ENCODE measurements at places on chromosomes 2 and 18.

DNA sequence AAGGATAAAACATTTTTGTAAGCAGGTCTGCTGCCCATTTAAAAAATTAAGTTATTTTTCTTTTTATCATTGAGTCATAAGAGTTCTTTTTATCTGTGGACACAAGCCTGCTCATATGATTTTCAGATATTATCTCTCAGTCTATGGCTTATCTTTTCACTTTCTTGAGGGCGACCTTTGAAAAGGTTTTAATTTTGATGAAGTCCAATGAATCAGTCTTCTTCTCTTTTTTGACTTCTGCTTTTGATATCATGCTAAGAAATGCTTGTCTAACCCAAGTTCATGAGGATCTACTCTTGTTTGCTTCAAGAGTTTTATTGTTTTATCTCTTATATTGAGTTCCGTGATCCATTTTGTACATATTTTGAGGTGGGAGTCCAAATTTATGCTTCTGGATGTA lies 36.5 kb downstream of the PSMD14 start:
- H3K4me3 ChIP-seq, result no peak overlapping the region
- H3K27me3 ChIP-seq, result no peaks in the 10 kb centered on the region
- no peaks in the 10 kb centered on the region for H3K36me3 ChIP-seq

DNA sequence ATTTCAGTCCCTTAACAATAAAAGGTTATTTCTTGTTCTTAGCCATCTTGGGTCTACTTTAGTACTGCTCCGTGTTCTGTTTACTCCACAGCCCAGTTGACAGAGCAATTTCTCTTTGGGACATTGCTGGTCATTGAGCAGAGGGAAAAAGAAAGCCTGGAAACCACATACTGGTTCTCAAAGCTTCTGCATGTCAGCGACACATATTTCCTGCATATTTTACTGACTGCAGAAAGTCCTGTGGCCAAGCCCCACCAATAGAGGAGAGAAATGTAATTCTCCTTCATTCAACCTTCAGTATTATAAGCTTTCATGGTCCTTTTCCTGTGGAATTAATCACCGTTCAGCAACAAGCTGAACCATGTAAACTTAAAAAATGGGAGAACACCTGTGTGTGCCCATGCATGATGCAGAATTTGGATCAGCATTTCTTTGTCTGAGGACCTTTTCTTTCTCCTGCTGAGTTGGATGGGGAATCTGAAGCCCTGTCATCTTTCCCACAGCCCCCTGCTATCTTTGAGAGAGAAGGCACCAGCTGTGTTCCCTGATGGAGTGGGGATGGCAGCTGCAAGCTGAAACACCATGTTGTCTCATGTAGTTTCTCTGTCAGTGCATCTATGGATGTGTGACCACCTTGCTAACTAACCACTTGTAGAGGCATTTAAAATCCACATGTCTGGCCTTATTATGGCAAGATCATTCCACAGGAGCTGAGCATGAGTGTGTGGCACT lies 431.6 kb downstream of the MEIS1 start:
- H3K27me3 ChIP-seq, result no peaks in the 10 kb centered on the region
- H3K27ac ChIP-seq, result no peak overlapping the region
- DNase-seq, result no peak
- H3K4me3 ChIP-seq, result no peak overlapping the region

DNA sequence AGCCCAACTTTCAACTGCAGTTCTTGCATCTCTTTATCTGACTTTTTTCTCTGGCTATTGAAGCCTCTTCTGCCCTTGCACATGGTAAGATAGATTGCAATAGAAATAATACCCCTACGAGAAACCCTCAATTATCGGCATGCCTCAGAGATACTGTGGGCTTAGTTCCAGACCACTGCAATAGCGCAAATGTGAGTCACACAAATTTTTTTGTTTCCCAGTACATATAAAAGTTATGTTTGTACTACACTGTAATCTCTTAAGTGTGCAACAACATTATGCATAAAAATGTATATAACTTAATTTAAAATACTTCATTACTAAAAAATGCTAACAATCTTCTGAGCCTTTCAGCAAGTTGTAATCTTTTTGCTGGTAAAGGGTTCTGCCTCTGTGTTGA lies 124.7 kb downstream of the PDE1A start:
- H3K27me3 ChIP-seq, result no peaks in the 10 kb centered on the region
- H3K4me1 ChIP-seq, result no peaks in the 10 kb centered on the region
- H3K27ac ChIP-seq, result no peak overlapping the region
- DNase-seq, result no peak

- no peak overlapping the region for H3K27ac ChIP-seq
- peaks cover 12% of the 10 kb centered on the region for H3K4me1 ChIP-seq
- H3K36me3 ChIP-seq, result no peaks in the 10 kb centered on the region
- peaks cover 6% of the 10 kb centered on the region for H3K27me3 ChIP-seq
- no peak for DNase-seq
These were observed 3.2 kb downstream of the KLHL14 start for GRCh38 chr18:32769586-32770053.

- no peaks in the 10 kb centered on the region for H3K36me3 ChIP-seq
- H3K27me3 ChIP-seq, result no peaks in the 10 kb centered on the region
- no peak overlapping the region for H3K4me3 ChIP-seq
- no peak overlapping the region for H3K27ac ChIP-seq
- DNase-seq, result no peak
- no peaks in the 10 kb centered on the region for H3K4me1 ChIP-seq
These were observed 54.6 kb upstream of the NFU1 start for GRCh38 chr2:69491864-69492263.

- no peak overlapping the region for H3K4me3 ChIP-seq
- no peaks in the 10 kb centered on the region for H3K27me3 ChIP-seq
- H3K27ac ChIP-seq, result no peak overlapping the region
- H3K36me3 ChIP-seq, result no peaks in the 10 kb centered on the region
These were observed 157.0 kb downstream of the LDLRAD4 start for GRCh38 chr18:13375302-13376255.

DNA sequence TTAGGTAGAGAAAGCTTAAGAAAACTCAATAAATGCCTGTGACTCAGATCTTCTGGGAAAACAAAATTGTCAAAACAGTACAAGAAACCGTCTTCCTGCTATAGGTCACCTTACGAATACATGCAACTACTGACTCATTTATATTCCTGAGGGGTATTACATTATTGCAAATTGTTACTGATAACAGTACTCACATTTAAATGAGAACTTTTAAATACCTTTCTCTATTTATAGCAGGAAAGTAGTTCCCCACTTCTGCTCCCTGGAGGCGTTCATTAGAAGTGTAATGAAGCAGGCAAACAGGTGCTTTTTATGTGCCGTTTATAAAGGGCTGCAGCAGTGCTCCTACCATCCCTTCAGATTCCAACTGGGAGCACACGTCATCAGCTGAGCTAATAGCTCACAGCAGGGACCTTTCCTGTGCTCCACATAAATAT lies 65.1 kb upstream of the RPRM start:
- H3K4me3 ChIP-seq, result no peak overlapping the region
- no peak overlapping the region for H3K27ac ChIP-seq
- no peaks in the 10 kb centered on the region for H3K4me1 ChIP-seq
- H3K36me3 ChIP-seq, result no peaks in the 10 kb centered on the region
- DNase-seq, result no peak

GRCh38 chr2:202510911-202511310 lies 123.9 kb upstream of the FAM117B start:
- no peak overlapping the region for H3K4me3 ChIP-seq
- H3K27ac ChIP-seq, result no peak overlapping the region
- DNase-seq, result no peak
- no peaks in the 10 kb centered on the region for H3K27me3 ChIP-seq
- H3K4me1 ChIP-seq, result no peaks in the 10 kb centered on the region

- DNase-seq, result no peak
- H3K36me3 ChIP-seq, result no peaks in the 10 kb centered on the region
- H3K4me3 ChIP-seq, result no peak overlapping the region
- H3K27ac ChIP-seq, result no peak overlapping the region
- no peaks in the 10 kb centered on the region for H3K27me3 ChIP-seq
These were observed 382.3 kb downstream of the FIGN start for GRCh38 chr2:163353551-163353950.

- H3K4me1 ChIP-seq, result no peaks in the 10 kb centered on the region
- H3K27ac ChIP-seq, result no peak overlapping the region
- DNase-seq, result no peak
- H3K36me3 ChIP-seq, result no peaks in the 10 kb centered on the region
- H3K27me3 ChIP-seq, result no peaks in the 10 kb centered on the region
- no peak overlapping the region for H3K4me3 ChIP-seq
These were observed 158.5 kb upstream of the NOSTRIN start for GRCh38 chr2:168643979-168644378.
